ENCODE measurements at places on chromosomes 13 and 19. TPM values are rescaled to one million over a fixed set of nuclear protein-coding genes. Genes with fewer than 3 reads are reported as not detected.

GRCh38 chr13:111546921-111547675 is 226.7 kb downstream of the TEX29 start:
- H3K4me3 ChIP-seq = no peak overlapping the region
- H3K36me3 ChIP-seq = no peaks in the 10 kb centered on the region
- H3K4me1 ChIP-seq = no peaks in the 10 kb centered on the region
- no peak overlapping the region for H3K27ac ChIP-seq
- no peaks in the 10 kb centered on the region for H3K27me3 ChIP-seq
- no peak for DNase-seq

- no peak overlapping the region for H3K4me3 ChIP-seq
- H3K27ac ChIP-seq = no peak overlapping the region
- no peaks in the 10 kb centered on the region for H3K4me1 ChIP-seq
- H3K36me3 ChIP-seq = no peaks in the 10 kb centered on the region
Measured at GRCh38 chr13:39976481-39976880, 321.0 kb downstream of the COG6 start.

Gene LIG4
- 6.3 TPM for total RNA-seq

Gene C1QTNF9B
- total RNA-seq = not detected

DNA sequence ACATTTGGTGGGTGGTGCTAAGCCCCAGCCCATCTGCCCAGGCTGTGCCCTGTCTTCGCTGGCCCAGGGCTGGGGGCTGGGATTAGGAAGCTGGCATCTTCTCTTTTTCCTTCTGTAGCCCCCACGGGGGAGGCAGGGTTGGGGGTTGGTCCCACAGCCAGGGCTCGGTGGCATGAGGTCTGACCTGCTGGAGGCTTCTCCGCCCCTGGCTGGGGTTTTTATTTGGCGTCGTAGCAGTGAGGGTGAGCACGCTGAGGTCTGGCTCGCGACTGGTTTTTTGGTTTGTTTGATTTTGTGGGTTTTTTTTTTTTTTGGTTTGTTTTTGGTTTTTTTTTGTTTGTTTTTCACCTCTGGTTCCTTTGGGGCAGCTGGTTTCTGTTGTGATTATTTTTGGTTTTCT is 14.7 kb downstream of the ZNF574 start:
- no peak for DNase-seq
- H3K4me3 ChIP-seq = no peak overlapping the region
- H3K4me1 ChIP-seq = peaks cover 4% of the 10 kb centered on the region
- peaks cover 28% of the 10 kb centered on the region for H3K36me3 ChIP-seq
- H3K27ac ChIP-seq = no peak overlapping the region

Gene NLRP11
- total RNA-seq = not detected

Gene PABPC3
- total RNA-seq = 0.22 TPM

GRCh38 chr19:19475849-19476828 is 39.2 kb downstream of the TSSK6 start:
- H3K27me3 ChIP-seq = no peaks in the 10 kb centered on the region
- H3K4me1 ChIP-seq = peaks cover 64% of the 10 kb centered on the region
- H3K27ac ChIP-seq = peak overlapping the region; percentile 53
- peaks cover 27% of the 10 kb centered on the region for H3K36me3 ChIP-seq
- H3K4me3 ChIP-seq = no peak overlapping the region

Gene DIAPH3
- 0.57 TPM for total RNA-seq

GRCh38 chr13:48681905-48682304 is 28.2 kb downstream of the CYSLTR2 start:
- no peak overlapping the region for H3K4me3 ChIP-seq

GRCh38 chr13:111093634-111094033 is 21.5 kb upstream of the ARHGEF7 start:
- DNase-seq = no peak
- no peaks in the 10 kb centered on the region for H3K4me1 ChIP-seq
- peaks cover 19% of the 10 kb centered on the region for H3K27me3 ChIP-seq
- no peak overlapping the region for H3K4me3 ChIP-seq

DNA sequence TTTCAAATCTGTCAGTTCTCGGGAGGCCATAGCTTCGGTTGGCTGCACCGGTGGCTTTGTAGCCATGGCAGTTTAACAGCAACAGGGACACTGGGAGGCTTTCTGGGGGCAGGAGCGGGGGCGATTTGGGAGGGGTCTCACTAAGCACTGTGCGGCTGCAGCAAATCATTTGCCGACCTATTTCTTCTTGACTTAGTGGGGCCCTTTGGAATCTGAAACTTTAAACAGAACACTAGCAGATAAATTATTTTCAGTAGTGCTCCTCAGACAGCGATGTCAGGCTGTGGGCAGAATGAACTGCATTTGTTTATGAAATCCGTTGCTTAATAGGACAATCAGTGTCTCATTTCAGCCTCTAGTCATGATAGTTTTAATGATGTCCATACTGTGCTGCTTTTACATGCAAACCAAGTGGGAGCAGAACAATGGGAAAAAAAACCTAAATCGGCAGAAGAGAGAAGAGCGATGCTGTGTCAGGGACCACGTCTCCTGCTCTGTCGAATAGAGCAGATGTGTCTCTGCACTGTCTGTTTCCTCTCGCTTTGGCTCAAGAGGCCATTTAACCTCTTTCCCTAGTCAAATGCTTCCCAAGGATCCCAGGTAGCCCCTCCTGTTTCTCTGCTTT is 211.9 kb downstream of the OLFM4 start:
- no peak overlapping the region for H3K4me3 ChIP-seq
- no peaks in the 10 kb centered on the region for H3K4me1 ChIP-seq
- no peak overlapping the region for H3K27ac ChIP-seq
- no peak for DNase-seq
- H3K36me3 ChIP-seq = no peaks in the 10 kb centered on the region

GRCh38 chr19:44905437-44906160 is at the start of gene APOE:
APOE (plus strand) TSS chr19:44905796; CDS start chr19:44906625, 829 bp downstream.
- no peak within 1 kb of the TSS for H3K27ac ChIP-seq
- peaks cover 19% of the 10 kb centered on the region for H3K36me3 ChIP-seq
- no peak within 1 kb of the TSS for H3K4me3 ChIP-seq
- no peak for DNase-seq
- H3K27me3 ChIP-seq = no peaks in the 10 kb centered on the region
